Naive thymus-derived CD4-positive, alpha-beta T cell (primary cell): ENCODE measurements at places on chromosomes 13 and 19. TPM values are rescaled to one million over a fixed set of nuclear protein-coding genes. Genes with fewer than 3 reads are reported as not detected.

POLR1G gene
- 1.1 TPM for total RNA-seq

B3GNT8 gene
- total RNA-seq = 5.3 TPM

FFAR2 gene
- total RNA-seq = not detected

SYNE4 gene
- total RNA-seq = 3.0 TPM

STXBP2 gene
- 187 TPM for total RNA-seq

- H3K4me1 ChIP-seq = no peaks in the 10 kb centered on the region
- H3K27me3 ChIP-seq = no peaks in the 10 kb centered on the region
Observed at GRCh38 chr19:36719687-36720556, 32.5 kb downstream of the ZNF567 start.

- no peaks in the 10 kb centered on the region for H3K36me3 ChIP-seq
- no peaks in the 10 kb centered on the region for H3K4me1 ChIP-seq
Observed at GRCh38 chr19:29815231-29815630, 3.4 kb downstream of the CCNE1 start.

DNA sequence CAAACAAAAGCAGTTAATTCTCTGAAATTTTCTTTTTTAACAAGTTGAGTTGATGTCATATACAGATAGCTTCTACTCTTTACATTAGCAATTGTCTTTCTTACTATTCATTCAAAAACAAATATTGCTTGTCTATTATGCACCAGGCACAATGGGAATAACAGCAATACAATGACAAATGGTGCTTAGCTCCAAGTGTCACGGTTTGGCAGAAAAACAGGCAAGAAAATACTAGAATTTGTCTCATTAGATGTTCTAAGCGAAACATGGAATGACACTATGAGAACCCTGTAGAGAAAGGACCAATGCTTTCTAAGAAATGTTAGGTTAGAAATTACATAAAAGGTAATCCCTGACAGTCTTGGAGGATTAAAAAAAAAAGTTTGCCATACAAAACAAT is 187.6 kb downstream of the PCDH9 start:
- H3K4me1 ChIP-seq = no peaks in the 10 kb centered on the region
- no peak for DNase-seq
- H3K27me3 ChIP-seq = no peaks in the 10 kb centered on the region
- no peak overlapping the region for H3K4me3 ChIP-seq
- no peak overlapping the region for H3K27ac ChIP-seq
- H3K36me3 ChIP-seq = no peaks in the 10 kb centered on the region

GRCh38 chr19:41619018-41619556 is 7.8 kb downstream of the CEACAM4 start:
- H3K4me1 ChIP-seq = no peaks in the 10 kb centered on the region
- H3K36me3 ChIP-seq = no peaks in the 10 kb centered on the region
- H3K4me3 ChIP-seq = no peak overlapping the region
- no peaks in the 10 kb centered on the region for H3K27me3 ChIP-seq
- no peak overlapping the region for H3K27ac ChIP-seq

DNA sequence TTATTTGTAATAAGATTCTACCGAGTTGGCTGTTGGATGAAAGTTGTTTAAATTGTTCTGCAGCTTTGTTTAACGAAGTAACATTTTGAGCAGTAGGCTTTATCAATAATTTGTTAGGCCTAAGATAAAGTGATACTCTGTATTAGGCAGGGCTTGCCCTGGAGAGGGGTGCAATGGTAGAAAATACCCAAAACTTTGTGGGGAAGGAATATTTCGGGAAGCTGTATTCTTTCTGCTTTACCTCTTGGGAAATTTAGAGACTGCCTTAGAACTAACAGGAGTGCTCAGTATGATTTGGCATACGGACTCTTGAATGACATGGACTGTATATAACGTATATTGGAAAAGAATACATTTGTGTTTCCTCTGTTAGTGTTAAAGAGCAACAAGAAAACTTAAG is 2.5 kb downstream of the PDS5B start:
- peaks cover 15% of the 10 kb centered on the region for H3K4me1 ChIP-seq
- H3K4me3 ChIP-seq = no peak overlapping the region
- no peak for DNase-seq
- no peaks in the 10 kb centered on the region for H3K36me3 ChIP-seq
- peak overlapping the region; percentile 23 for H3K27ac ChIP-seq
- H3K27me3 ChIP-seq = no peaks in the 10 kb centered on the region

- H3K27ac ChIP-seq = peak within 1 kb of the TSS; percentile 98
- no peaks in the 10 kb centered on the region for H3K36me3 ChIP-seq
- H3K27me3 ChIP-seq = no peaks in the 10 kb centered on the region
- peak within 1 kb of the TSS; percentile 83 for H3K4me3 ChIP-seq
- DNase-seq = no peak
Observed at GRCh38 chr19:1407528-1408299, at the start of gene DAZAP1. Gene DAZAP1 (plus strand): TSS chr19:1407586. CDS start chr19:1407774, 188 bp downstream.

- no peaks in the 10 kb centered on the region for H3K36me3 ChIP-seq
- no peak for DNase-seq
- H3K27me3 ChIP-seq = no peaks in the 10 kb centered on the region
- no peak overlapping the region for H3K27ac ChIP-seq
Observed at GRCh38 chr13:67192751-67193150, 37.4 kb downstream of the PCDH9 start.

GRCh38 chr19:17966129-17966483 is 801 bp upstream of the KCNN1 start:
- H3K36me3 ChIP-seq = no peaks in the 10 kb centered on the region
- no peak overlapping the region for H3K4me3 ChIP-seq
- H3K4me1 ChIP-seq = peaks cover 5% of the 10 kb centered on the region
- DNase-seq = no peak
- H3K27ac ChIP-seq = no peak overlapping the region
- peaks cover 13% of the 10 kb centered on the region for H3K27me3 ChIP-seq

GRCh38 chr13:107211073-107211472 is 643.1 kb upstream of the ARGLU1 start:
- H3K27ac ChIP-seq = no peak overlapping the region
- no peaks in the 10 kb centered on the region for H3K27me3 ChIP-seq

DNA sequence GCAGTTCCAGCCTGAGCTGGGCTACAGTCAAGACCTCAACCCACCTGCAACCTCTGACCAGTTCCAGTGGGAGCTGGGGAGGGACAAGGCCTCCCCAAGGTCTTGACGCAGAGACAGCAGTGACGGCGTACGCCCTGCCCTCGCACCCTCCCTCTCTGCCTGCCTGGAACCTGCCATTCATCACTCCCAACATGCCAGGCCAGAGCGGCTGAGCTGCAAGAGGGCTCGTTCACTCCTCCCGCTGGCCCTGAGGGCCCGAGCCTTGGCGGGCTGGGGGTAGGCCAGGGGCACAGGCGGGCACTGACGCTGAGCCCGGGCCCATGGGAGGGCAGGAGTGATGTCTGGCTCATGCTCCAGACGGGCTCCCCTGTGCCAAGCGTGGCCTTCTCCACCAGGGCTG is 8.2 kb downstream of the NDUFA11 start:
- no peak for DNase-seq
- no peak overlapping the region for H3K4me3 ChIP-seq
- H3K27me3 ChIP-seq = no peaks in the 10 kb centered on the region

DNA sequence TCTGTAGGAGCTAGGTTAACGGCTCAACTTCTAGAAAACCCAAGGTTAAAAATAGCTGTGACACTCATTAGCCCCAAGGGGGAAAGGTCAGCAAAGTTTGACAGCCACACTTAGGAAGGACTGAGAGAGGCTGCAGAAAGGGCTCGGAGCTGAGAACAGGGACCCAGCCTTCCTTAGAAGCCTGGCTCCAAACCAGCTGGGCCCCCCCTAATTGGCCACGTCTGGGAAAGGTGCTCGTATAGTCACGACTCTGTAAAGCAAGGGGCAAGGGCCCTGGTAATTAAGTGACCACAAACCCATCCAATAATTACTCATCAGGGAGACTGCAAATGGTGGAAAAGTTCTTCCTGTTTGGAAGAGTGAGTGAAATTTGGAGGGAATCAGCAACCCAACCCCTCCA is 90.5 kb downstream of the RNASEH2B start:
- no peak overlapping the region for H3K27ac ChIP-seq
- no peaks in the 10 kb centered on the region for H3K36me3 ChIP-seq
- no peak overlapping the region for H3K4me3 ChIP-seq
- H3K27me3 ChIP-seq = no peaks in the 10 kb centered on the region
- H3K4me1 ChIP-seq = no peaks in the 10 kb centered on the region
- no peak for DNase-seq

GRCh38 chr13:110232142-110232541 is 74.8 kb downstream of the COL4A1 start:
- no peak for DNase-seq
- H3K4me3 ChIP-seq = no peak overlapping the region
- no peak overlapping the region for H3K27ac ChIP-seq
- no peaks in the 10 kb centered on the region for H3K36me3 ChIP-seq

DNA sequence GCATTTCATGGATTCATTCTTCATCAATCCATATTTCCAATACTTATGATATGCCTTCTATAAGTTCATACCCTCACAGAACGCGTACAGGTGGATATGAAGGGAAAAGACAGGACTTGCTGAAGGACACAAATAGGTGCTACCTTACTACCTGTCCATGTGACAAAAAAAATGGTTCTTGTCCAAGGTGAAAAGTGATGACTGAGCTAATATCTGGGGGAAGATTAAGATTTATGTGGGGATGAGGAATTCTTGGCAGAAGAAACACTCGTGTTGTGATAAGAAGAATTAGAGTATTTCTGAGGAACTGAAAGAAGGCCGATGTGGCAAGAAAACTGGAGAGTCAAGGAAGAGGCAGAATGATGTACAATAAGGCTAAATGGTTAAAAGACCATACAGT is 356.4 kb upstream of the ATXN8OS start:
- no peaks in the 10 kb centered on the region for H3K4me1 ChIP-seq
- no peak overlapping the region for H3K27ac ChIP-seq
- H3K4me3 ChIP-seq = no peak overlapping the region
- no peaks in the 10 kb centered on the region for H3K36me3 ChIP-seq
- no peak for DNase-seq
- H3K27me3 ChIP-seq = no peaks in the 10 kb centered on the region

GRCh38 chr13:27926644-27927434 is 7.0 kb downstream of the PDX1 start:
- no peak overlapping the region for H3K27ac ChIP-seq
- DNase-seq = no peak
- no peaks in the 10 kb centered on the region for H3K4me1 ChIP-seq
- no peak overlapping the region for H3K4me3 ChIP-seq
- no peaks in the 10 kb centered on the region for H3K27me3 ChIP-seq

DNA sequence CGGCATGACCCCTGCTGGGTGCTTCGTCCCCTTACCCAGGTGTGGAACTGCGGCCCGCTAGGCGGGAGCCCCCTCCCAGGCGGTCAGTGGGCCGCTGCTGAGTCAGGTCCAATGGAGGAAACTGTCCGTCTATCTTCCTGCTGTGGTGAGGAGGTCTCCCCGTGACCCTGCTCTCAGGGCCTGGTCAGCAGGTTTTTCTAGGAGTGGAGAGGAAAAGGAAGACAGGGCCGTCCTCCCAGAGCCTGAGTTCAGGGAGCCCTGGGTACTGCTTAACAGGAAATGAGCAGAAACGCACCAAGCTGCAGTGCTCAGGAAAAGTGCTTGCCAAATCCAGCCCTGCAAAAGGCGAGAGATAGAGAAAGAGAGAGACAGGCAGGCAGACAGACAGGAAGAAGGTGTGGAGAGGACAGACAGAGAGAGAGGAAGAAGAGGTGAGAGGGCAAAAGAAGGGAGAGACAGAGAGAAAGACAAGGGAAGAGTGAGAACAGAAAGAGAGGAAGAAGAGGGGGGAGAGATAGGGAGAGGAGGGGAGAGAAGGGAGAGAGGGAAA is 10.3 kb downstream of the SH3GL1 start:
- H3K4me3 ChIP-seq = no peak overlapping the region
- no peaks in the 10 kb centered on the region for H3K36me3 ChIP-seq
- H3K27ac ChIP-seq = peak overlapping the region; percentile 47
- H3K27me3 ChIP-seq = no peaks in the 10 kb centered on the region
- DNase-seq = no peak

DNA sequence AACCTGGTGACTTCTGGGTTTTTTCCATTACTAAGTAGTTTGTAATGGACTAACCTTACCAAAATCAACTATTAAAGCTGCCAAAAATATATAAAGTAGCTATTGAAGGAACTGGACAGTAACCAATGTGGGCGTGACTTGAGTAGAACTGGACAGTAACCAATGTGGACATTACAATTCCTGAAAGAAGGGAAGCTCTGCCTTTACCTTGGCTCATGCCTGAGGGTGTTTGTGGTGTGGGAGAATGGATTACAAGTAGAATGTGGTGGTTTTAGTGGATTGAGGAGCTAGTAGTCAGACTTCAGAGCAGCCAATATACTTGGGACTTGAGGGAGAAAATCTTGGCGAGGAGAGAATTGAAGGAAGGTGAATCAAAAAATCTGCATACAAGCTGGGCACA is 17.5 kb downstream of the LRRC63 start:
- H3K27ac ChIP-seq = no peak overlapping the region
- H3K27me3 ChIP-seq = no peaks in the 10 kb centered on the region
- H3K4me1 ChIP-seq = no peaks in the 10 kb centered on the region
- no peaks in the 10 kb centered on the region for H3K36me3 ChIP-seq
- no peak overlapping the region for H3K4me3 ChIP-seq
- no peak for DNase-seq

- H3K4me1 ChIP-seq = no peaks in the 10 kb centered on the region
- no peaks in the 10 kb centered on the region for H3K36me3 ChIP-seq
- DNase-seq = no peak
- no peak overlapping the region for H3K27ac ChIP-seq
- H3K4me3 ChIP-seq = no peak overlapping the region
Observed at GRCh38 chr13:44734201-44734707, 158.1 kb upstream of the TSC22D1 start.

- H3K36me3 ChIP-seq = no peaks in the 10 kb centered on the region
- peak within 1 kb of the TSS; percentile 43 for H3K4me3 ChIP-seq
- H3K27me3 ChIP-seq = no peaks in the 10 kb centered on the region
- H3K4me1 ChIP-seq = peaks cover 5% of the 10 kb centered on the region
- DNase-seq = peak; percentile 47
Observed at GRCh38 chr13:20160306-20161274, at the start of gene GJA3. Gene GJA3 (minus strand): TSS chr13:20161052. CDS start chr13:20143288, 17,764 bp downstream.

- no peak overlapping the region for H3K27ac ChIP-seq
- H3K27me3 ChIP-seq = no peaks in the 10 kb centered on the region
- DNase-seq = no peak
- H3K4me1 ChIP-seq = no peaks in the 10 kb centered on the region
Observed at GRCh38 chr19:57267291-57267690, 13.0 kb upstream of the ZNF460 start.
